ENCODE measurements at places on chromosomes 7 and 10. TPM values are rescaled to one million over a fixed set of nuclear protein-coding genes. Genes with fewer than 3 reads are reported as not detected.

- DNase-seq, result no peak
These were observed 831 bp downstream of the ZKSCAN5 start for GRCh38 chr7:99505324-99505662.

DNA sequence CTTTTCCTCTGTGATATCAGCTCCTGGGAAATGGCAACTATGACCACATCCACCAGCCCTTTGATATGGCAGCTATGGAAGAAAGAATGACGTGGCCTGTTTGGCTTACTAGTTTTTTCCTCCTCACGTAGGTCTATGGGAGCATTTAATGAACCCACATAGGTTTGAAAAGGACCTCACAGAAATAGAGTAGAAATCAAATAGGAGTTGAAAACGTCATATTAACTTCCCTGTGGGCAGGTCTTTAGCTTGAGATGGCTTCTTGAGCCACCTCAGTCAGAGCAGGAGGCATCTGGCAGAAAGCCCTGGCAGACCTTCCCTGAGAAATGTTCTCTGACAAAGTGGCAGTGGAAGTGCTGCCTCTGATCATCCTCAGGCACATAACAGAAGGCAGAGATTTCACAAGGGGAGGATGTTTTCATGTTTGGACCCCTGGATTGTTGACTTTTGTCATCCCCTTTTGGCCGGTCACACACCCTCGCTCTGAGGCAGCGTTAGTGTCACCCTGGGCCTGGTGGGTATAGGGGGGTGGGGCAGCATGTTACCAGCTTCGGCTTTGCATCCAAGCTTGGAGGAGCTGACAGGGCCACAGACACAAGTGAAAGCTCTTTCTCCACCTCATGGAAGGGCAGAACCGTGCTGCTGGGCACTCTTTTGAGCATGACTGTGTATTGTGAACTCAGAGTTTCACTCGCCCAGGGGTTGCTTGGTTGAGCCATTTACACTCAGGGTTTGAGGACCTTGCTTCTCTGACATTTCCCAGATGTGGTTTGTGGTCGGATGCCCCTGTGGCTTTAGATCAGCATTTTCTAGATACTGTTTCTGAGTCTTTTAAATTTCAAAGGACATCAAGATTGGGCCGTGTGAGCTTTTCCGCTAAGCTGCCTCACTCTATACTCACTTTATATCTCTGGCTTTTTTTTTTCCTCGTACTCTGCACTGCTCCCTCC lies 184.2 kb downstream of the STK31 start:
- DNase-seq, result no peak

- DNase-seq, result no peak
These were observed 161.8 kb downstream of the NRF1 start for GRCh38 chr7:129773328-129773731.

GRCh38 chr10:127939786-127940330 lies 33.0 kb downstream of the PTPRE start:
- DNase-seq, result no peak

The PNLIPRP2 gene
- total RNA-seq, result not detected

The EPHA1 gene
- under 0.01 TPM for total RNA-seq
